ENCODE measurements at places on chromosomes 7 and 10. TPM values are rescaled to one million over a fixed set of nuclear protein-coding genes. Genes with fewer than 3 reads are reported as not detected.
A peak's percentile ranks its signal among the peaks of the same experiment; 100 is the strongest.

The RPEL1 gene
- total RNA-seq = 0.09 TPM

The ACTR3C gene
- 22.4 TPM for total RNA-seq

The PGAM2 gene
- 12.9 TPM for total RNA-seq

The CALCR gene
- 0.17 TPM for total RNA-seq

DNA sequence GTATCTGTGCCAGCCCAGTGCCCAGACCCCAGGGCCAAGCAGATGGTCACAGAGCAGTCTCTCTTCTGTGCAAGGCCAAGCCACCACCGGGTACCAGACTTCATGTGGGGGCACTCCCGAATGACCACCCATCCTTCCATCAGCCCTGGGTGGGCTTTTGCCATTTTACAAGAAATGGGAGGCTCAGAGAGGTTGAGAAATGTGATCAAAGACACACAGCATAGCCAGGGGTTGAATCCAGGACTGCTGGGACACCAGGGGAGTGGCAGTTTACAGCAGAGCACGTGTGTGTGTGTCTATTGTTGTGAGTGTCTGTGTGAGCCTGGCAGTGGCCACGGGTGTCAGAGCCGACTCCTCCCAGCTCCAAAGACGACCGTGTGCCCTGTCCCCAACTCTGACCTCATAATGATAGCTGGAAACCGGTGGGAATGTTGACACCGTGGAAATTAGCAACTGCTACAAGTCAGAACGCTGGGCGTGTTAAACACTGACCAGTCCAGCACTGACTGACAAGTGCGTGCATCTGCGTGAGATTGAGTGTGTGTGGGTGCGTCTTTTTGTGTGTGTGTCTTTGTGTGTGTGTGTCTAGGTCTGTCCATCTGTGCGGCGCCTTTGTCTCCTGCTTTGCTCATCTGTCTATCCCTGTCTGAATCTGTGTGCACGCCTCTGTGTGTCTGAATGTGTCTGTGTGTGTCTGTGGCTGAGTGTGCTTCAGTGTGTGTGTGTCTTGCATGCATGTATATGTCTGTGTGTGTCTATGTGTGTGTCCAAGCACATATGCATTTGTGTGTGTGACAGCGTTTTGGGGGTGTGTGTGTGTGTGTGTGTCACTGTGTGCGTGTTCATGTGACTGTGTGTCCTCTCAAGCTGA, 17.2 kb upstream of the SLC29A4 start:
- DNase-seq = no peak

- DNase-seq = peak; percentile 0
Observed at GRCh38 chr7:158327571-158328180, 259.9 kb downstream of the PTPRN2 start.

- no peak for DNase-seq
Observed at GRCh38 chr10:17737027-17737965, 14.7 kb upstream of the TMEM236 start.

DNA sequence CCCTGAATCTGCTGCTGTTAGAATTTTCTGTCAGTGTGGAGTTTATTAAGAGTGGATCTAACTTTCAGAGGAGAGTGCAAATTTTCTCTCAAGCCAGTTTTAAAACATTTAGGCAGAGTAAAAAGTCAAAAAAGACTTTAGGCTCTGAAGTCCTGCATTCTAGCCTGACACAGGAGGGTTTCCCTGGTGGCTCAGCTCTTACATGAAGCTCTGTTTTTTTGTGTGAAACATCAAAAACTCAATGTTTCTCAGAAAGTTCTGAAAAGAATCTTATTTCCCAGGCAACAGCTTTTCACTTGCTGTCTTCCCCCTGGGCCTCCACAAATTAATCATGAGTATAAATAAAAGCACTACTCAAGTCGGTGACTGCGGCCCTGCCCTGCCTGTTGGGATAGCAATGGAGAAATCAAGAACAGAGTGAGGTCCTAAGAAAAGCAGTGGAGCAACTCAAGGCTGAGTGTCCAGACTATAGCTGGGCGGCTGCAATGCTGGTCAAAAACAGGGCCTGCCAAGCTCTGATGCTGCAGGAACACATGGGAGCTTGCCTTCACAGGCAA, 22.3 kb upstream of the WDR11 start:
- DNase-seq = no peak

DNA sequence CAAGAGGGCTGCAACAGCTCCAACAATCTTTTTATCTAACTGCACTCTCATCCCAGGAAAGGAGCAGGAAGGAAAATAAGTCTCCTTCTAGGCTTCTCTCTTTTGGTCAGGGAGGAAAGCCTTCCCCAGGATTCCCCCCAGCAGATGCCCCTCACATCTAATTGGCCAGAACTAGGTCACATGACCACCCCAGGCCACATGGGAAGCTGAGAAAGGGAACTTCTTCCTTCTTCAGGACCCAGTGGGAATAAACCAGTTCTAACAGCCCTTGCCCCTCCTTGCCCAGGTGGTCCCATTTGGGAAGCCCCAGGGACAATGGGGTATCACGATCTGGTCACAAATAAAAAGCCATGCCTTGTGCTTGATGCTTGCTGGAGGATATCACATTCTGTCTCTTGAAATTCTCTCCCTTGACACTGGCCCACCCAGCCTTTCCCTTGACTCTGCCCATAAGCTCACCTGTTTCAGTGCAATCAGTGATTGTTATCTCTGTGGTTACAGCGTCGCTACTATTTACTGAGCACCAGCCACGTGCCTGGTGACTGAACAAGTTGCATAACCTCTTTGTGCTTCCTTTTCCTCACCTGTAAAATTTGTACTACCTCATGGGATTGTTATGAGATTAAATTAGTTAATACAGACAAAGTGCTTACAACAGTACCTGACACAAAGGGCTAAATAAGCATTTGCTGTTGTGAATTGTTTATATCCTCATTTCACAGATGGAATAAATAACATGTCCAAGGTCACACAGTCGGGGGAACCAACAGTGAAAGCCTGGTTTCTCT, 9.0 kb upstream of the TACR2 start:
- peak; percentile 78 for DNase-seq

- DNase-seq = no peak
Observed at GRCh38 chr7:133530682-133531081, 277.8 kb downstream of the EXOC4 start.

DNA sequence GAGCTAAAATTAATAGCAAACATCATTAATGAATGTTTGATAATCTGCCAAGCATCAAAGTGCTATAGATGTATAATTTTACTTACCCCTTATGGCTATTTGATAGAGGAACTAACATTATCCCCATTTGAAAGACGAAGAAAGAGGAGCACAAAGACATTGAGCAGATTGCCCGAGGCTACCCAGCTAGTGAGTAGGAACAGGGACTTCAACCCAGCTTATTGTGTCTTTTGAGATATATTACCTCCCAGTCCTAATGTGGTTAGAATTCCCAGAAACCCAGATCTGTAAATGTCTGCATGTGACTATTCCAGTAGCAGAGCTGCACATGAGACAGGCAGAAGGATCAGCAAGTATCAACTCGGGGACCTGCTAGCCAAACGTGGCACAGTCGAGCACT, 160.1 kb upstream of the AOAH start:
- no peak for DNase-seq

- DNase-seq = no peak
Observed at GRCh38 chr10:59708816-59709394, 745 bp downstream of the SLC16A9 start.

DNA sequence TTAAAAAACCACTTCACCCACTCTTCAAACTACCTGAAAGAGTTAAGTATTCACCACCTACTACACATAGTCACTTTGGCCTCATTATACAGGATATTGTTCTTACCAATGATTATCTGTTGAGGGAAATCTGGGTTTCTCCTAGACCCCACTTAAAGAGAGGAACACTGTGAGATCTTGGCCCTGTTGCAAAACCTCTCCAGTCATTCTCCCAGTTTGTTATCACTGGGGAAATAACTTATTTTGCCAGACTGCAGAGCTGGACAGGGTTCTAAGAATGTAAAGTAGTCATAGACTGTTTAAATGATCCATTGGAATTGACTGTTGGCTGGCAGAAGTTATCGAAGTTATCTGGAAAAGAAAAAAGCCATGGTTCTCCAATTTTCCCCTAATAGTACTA, 143.8 kb downstream of the HGF start:
- DNase-seq = no peak

DNA sequence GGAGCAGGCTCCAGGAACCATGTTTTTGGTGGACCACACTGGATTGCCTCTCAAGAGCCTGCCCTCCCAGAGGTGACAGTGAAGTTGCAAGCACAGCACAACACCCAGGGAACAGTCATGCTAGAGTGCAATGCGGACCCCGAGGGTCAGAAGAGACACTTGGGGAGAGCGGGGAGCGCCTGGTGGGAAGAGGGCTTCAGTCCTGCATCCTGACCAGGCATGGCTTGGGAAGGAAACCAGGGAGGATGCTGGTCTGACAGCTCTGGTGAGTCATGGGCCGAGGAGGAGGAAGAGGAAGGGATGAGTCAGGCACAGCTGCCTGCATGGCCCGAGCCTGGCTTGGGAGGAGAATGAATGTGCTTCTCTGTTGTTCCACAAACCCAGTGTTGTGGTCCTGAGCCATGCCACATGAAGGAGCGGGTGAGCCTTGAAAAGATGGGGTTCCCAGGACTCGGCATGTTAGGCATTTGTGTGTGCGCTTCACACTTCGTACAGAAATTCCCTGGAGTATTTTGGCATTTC, 29.5 kb upstream of the ANKRD2 start:
- peak; percentile 70 for DNase-seq

- DNase-seq = no peak
Observed at GRCh38 chr10:121221072-121221471, 369.9 kb downstream of the WDR11 start.
